ENCODE measurements at places on chromosomes 13 and 19.
A peak's percentile ranks its signal among the peaks of the same experiment; 100 is the strongest.

DNA sequence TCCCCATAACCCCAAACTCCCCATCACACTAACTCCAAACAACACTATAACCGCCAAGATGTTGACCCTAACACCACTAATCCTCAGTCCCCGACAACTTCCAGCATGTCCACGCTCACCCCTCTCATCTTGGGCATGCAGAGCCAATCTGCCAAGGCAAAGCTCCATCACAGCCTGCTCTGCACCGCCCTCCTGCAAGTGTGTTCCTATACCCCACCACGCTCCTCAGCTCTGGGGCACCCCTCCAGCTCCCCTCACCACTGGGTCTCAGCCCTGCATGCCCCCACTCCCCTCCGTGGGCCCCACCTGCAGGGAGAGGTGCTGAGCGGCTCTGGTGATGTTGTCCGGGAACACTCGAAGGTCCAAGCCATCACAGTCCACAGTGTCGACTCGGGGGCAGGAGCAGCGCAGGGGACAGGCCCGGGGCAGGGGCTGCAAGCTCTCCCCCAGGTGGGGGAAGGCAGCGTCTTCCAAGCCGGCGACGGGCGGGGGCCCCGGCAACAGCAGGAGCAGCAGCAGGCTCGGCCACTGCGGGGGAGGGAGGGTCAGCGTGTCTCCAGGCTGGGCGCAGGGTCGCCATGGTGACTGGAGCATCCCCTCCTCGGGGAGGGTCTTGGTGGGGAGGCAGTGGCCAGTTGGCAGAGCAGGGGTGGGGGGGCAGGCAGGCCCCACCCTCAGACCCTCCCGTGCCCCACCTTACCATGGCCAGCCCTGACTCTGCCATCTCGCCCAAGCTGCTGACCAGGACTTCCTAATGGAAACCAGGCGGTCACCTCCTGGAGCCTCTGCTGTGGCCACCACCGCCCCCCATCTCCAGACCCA is 527 bp downstream of the PODNL1 start:
- no peak for DNase-seq

GRCh38 chr13:30002577-30002976 is 152.2 kb upstream of the UBL3 start:
- peak; percentile 90 for DNase-seq

GRCh38 chr13:62781866-62782265 is 1366.2 kb upstream of the PCDH20 start:
- no peak for DNase-seq

- DNase-seq, result peak; percentile 80
These were observed 121.8 kb downstream of the KCTD12 start for GRCh38 chr13:76764429-76764828.

DNA sequence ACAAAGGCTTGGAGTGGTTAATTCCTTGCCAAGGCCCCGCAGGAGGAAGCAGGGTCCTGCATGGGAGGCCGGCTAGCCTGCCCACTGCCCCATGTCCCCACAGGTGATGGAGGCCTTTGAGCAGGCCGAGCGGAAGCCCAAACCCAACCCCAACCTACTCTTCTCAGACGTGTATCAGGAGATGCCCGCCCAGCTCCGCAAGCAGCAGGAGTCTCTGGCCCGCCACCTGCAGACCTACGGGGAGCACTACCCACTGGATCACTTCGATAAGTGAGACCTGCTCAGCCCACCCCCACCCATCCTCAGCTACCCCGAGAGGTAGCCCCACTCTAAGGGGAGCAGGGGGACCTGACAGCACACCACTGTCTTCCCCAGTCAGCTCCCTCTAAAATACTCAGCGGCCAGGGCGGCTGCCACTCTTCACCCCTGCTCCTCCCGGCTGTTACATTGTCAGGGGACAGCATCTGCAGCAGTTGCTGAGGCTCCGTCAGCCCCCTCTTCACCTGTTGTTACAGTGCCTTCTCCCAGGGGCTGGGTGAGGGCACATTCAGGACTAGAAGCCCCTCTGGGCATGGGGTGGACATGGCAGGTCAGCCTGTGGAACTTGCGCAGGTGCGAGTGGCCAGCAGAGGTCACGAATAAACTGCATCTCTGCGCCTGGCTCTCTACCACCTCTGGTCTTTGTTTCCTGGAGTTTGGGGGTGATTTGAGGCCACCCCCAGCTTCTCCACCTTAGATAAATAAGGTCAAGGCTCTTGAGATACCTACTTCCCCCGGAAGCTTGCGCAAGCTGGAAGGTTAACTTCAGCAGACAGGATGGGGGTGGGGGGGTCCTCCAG is 2.6 kb downstream of the B3GNT8 start:
- DNase-seq, result no peak

DNA sequence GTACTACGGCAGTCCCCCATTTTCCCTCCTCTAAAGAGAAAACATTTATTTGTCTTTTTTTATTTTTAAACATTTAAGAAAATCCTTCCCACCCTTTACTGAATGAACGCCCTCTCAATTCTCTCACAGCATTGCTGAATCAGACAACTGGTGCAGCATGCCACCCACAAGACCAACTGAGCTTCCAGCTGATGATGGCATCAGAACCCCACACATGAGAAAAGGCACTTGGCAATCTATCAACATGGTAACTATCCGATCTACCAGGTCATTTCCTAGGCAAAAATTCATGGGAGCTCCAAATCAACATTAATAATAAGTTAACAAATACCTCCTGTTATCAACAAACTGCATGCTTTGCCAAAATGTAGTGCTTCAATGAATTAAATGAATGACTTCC is 43.1 kb downstream of the LHFPL6 start:
- DNase-seq, result no peak

GRCh38 chr13:68007576-68007975 is 777.4 kb upstream of the PCDH9 start:
- DNase-seq, result no peak

- peak; percentile 4 for DNase-seq
These were observed 440.5 kb upstream of the SGCG start for GRCh38 chr13:22740264-22740663.

DNA sequence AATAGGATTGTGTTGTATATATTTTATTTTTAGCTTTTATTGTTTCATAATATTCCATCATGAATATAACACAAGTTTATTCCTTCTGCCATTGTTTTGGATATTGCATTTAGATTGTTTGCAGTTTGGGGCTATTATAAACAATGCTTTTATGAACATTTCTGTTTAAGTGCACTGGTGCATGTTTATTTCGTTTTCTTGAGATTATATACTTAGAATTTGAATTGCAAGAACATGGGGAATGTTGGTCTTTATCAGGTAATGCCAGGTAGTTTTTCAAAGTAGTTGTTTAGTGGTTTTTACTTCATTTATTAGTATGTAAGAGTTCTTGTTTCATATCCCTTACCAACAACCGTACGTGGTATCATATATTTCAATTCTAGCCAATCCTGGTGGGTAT is 4.3 kb downstream of the LSM14A start:
- no peak for DNase-seq

- DNase-seq, result no peak
These were observed 118.8 kb downstream of the CDK8 start for GRCh38 chr13:26372747-26373146.

- peak; percentile 96 for DNase-seq
These were observed 27.7 kb downstream of the STK24 start for GRCh38 chr13:98549006-98549727.

- no peak for DNase-seq
These were observed 1.9 kb downstream of the IFNL1 start for GRCh38 chr19:39297931-39298634.

DNA sequence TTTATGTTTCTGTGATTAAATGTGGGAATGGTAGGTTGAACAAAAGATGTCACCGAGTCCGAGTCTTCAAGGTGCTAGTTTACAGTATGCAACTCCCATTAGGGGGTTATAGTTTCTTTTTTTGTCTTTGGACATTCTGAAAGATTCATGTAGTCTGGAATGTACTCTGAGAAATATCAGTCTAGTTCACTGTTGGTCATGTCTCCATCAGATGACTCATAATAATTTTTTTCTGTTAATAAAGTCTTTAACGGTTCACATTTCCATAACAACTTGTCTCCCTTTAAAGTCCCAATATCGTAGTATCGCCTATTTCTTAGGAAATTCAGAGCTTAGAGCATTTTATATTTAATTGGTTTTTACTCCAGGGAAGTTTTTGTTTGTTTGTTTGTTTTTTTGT is 13.5 kb upstream of the ESD start:
- DNase-seq, result peak; percentile 14

DNA sequence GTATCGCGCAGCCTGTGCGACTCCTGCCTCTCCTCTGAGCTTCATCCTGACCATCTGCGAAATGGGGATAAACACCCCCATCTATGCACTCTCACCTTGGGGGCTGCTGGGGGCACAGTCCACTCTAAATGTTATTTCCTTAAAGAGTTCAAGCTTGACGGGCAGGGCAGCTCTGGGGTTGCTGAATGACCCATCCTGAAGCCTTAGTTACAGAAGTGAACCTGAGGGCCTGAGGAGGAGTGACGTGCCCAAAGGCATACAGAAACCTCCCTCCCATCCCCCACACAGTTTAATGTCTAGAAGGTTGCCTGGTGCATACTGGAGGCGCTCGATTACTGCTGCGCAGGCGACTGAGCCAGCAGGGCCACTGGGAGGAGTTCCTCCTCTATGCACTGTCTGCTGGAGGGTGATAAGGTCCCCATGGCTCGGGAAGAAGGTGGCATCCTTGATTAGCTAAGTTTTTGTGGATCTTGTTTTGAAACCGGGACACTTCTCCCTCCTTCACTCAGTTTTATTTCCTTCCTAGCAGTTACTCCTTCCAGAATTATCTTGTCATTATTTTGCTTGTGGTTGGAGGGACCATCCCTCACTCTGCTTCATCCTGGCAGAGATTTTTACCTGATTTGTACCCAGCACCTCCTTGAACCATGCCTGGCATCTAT is 572 bp upstream of the FKBP8 start:
- DNase-seq, result peak; percentile 64

- no peak for DNase-seq
These were observed 147.8 kb downstream of the SLITRK6 start for GRCh38 chr13:85651440-85651839.

GRCh38 chr13:91362908-91363307 is 15.4 kb downstream of the MIR17HG start:
- DNase-seq, result no peak

DNA sequence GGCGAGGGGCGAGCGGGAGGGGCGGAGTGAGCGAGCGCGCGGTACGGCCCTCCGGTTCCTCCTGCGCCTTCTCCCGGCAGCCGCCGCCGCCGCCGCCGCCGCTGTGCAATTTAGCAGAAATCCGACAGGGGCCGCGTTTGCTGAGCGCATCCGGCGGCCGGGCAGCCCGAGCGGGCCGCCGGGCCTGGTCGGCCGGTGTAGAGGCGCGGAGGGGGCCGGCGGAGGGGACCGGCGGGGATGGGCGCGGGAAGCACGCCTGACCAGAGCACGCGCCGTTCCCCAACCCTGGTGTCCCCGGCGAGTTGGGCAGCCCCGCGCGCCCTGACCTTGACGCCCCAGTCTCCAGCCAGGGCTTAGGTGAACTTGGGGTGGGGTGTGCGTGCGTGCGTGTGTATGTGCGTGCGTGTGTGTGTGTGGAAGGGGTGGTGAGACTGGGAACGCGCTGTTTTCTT is 144.5 kb upstream of the ZNF536 start:
- peak; percentile 12 for DNase-seq

- DNase-seq, result peak; percentile 79
These were observed 190.9 kb downstream of the COL4A1 start for GRCh38 chr13:110116072-110116487.

DNA sequence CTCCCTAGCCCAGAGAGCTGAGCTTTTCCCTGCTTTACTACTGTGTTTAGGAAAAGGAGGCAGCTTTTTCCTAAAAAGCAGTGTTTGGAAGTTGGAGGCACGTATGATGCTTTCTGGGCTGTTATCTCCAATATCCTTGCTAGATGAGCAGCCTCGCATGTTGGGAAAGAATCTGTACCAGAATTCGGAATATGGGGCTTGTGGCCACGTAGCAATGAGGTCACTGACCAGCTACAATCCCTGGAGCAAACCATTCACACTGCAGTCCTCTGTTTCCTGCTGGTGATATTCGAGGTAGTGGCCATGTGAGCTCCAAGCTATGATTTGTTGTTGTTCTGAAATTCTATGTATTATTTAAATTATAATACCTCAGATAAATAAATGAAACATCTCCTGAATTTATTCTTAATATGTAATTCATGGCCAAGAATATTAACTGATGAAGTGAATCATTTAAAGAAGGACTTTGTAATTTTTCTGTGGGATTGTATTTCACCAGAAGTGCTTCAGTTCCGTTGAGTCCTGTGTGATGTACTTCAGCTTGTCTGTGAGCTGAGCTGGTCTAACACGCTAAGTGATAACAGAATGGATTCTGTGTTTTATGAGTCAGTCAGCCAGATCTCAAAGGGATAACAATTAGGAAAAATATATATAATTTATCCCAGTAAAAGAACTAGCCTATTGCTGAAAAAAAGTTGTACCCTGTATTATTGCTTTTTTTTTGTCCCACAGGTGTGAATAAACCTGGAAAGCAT is 319.5 kb downstream of the SHISA2 start:
- peak; percentile 14 for DNase-seq

GRCh38 chr13:73898276-73898675 is 235.9 kb downstream of the KLF12 start:
- DNase-seq, result no peak

- no peak for DNase-seq
These were observed 30.2 kb upstream of the RB1 start for GRCh38 chr13:48273346-48273745.

DNA sequence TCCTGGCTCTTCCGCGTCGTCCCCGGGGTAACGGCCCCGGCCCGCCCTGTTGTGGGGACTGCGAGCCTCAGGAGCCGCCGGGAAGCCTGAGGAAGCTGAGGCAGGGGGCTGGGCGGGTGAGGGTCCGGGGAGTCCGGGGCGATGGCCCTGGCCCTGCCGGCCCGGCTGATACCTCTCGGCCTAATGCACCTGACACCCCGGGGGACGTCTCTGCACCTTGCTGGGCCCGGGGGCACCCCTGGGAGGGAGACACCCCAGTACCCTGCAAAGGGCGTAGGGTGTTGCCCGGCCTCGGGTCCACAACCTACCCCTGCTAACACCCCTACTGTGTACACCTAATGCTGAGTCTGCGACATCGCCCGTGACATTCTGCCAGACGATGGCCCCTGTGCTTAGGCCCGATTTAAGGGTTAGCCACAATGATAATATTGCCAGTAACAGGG is 410 bp downstream of the PIN1 start:
- DNase-seq, result no peak

- peak; percentile 45 for DNase-seq
These were observed 221.7 kb downstream of the KCNRG start for GRCh38 chr13:50236898-50237318.

GRCh38 chr19:41318696-41319499 is 8.9 kb downstream of the CCDC97 start:
- no peak for DNase-seq

DNA sequence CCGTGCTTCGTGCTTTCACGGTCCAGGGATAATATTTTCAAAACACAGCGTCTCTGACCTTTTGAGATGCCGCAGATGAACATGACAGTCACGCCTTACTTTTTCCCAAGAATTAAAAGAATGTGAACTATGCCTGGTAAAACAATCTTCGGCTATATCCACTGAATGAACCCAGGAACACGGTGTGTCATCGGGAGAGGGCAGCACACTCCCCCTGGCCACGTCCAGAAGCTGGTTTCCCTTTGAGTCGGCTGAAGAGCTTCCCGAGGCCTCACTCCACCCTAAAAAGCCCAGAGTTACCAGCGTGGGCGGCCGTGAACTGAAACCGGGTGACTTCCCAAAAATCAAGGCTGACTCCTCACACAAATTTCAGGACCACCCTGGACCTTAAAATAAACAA is 22.9 kb upstream of the SHISA2 start:
- DNase-seq, result no peak

GRCh38 chr13:75738841-75739240 is 102.7 kb downstream of the LMO7 start:
- no peak for DNase-seq

GRCh38 chr19:33670398-33670797 is 48.6 kb downstream of the CHST8 start:
- DNase-seq, result no peak

GRCh38 chr19:16233836-16234551 is 36.3 kb downstream of the AP1M1 start:
- DNase-seq, result peak; percentile 16

All from fibroblast of mammary gland (primary cell).